T-helper 9 cell (primary cell): ENCODE measurements at places on chromosomes 16 and 17.

GRCh38 chr17:10234033-10234432 lies 35.6 kb upstream of the GAS7 start:
- no peak for DNase-seq

GRCh38 chr16:31351942-31352325 lies 3.0 kb upstream of the ITGAX start:
- DNase-seq = no peak

DNA sequence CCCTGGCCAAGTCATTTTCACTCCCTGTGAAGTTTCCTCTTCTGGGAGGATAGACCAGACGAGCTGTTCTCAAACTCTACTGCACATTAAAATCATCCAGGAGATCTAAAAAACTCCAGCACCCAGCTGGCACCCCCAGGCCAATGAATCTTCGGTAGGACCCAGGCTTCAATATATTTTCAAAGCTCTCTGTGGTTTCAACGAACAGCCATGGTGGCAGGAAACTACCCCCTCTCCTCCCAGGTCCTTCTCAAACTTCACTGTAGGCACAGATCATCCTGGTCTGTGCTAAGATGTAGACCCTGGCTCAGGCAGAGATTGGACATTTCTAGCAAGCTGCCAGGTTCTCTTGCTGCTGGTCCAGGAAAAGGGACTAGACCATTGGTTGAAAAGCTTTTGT lies 38.7 kb upstream of the GRIN2A start:
- DNase-seq = no peak

- DNase-seq = no peak
Measured at GRCh38 chr17:77036136-77036840, 104.5 kb upstream of the SEC14L1 start.
